Activated naive CD8-positive, alpha-beta T cell treated with anti-CD3 and anti-CD28 coated beads, Interleukin-2, amount 50 U/mL, for 24 hours (primary cell): ENCODE measurements at places on chromosomes 7 and 10.

- DNase-seq, result no peak
Measured at GRCh38 chr7:17131983-17132655, 166.3 kb upstream of the AHR start.

- no peak for DNase-seq
Measured at GRCh38 chr7:120402801-120403200, 129.8 kb downstream of the KCND2 start.

- DNase-seq, result no peak
Measured at GRCh38 chr10:125125951-125126735, 34.2 kb downstream of the CTBP2 start.

DNA sequence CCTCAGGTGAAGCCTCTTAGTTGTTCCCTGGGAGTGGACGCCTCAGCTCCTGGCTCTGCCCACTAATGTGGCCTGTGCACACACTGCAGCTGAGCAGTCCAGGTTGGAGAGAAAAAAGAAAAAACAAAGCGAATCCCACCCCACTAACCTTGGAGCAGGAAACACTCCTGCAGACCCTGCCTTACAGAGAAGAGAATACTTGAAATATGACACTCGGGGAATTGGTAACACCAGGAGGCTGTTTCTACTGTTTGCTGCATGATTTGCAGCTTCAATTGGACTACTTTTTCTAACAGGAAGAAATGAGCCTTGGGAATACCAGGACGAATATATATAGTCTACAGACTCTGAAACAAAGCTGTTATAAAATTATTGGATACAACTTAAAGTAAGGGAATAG lies 22.2 kb downstream of the CDHR3 start:
- no peak for DNase-seq

DNA sequence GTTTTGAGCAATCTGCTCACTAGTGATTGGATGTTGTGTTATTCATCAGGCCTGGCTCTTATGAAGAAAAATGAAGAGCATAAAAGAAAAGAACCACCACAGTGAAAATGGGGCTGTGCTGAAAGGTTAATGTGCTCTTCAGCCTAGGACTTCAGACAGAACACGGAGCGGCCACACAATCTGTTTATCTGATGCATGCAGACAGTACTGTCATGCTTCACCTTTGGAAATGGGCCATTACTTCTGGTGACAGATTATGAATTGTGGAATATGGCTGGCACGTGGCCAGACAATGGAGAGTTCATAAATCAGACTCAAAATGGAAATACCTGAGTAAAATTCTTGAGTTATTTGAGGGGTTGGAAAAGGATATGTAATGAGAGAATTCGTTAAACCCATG lies 86.0 kb upstream of the NOBOX start:
- no peak for DNase-seq

DNA sequence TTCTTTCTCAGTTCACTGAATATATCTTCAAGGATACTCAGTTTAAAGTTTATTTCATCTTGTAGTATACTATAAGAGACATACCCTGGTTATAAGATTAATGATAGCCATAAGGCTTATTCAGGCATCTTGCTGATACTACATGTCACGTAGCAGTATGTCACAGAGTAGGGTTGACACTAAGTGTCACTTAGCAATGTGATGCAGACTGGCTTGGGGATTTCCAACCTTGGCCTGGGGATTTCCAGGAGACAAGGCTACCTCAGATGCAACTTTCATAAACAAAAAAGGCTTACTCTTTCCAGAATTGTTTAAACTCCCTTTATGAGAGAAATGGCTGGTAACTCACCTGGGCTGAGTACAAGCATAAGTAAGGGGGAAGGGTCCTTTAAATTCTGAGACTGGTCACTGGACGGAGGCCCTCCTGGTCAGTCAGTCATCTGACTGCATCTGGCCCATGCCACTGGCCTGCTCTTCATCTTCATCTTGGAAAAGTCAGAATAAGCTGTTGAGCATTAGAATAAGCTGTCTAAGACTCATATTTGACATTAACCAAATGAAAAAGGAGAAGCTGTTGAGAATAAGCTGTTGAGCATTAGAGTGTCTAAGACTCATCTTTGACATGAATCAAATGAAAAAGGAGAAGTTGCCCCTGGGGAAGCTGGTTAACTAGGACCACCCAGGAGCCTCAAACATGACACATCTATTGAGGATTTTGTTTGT lies 9.5 kb downstream of the SLC13A1 start:
- no peak for DNase-seq

GRCh38 chr7:137747359-137748031 lies 99.3 kb downstream of the DGKI start:
- no peak for DNase-seq

GRCh38 chr7:45663167-45663921 lies 89.2 kb downstream of the ADCY1 start:
- DNase-seq, result peak; percentile 31

- no peak for DNase-seq
Measured at GRCh38 chr10:16828701-16829175, 11.5 kb upstream of the RSU1 start.

- no peak for DNase-seq
Measured at GRCh38 chr10:129626796-129627435, 159.9 kb downstream of the MGMT start.

- no peak for DNase-seq
Measured at GRCh38 chr7:102072636-102073209, 213.9 kb upstream of the SH2B2 start.

DNA sequence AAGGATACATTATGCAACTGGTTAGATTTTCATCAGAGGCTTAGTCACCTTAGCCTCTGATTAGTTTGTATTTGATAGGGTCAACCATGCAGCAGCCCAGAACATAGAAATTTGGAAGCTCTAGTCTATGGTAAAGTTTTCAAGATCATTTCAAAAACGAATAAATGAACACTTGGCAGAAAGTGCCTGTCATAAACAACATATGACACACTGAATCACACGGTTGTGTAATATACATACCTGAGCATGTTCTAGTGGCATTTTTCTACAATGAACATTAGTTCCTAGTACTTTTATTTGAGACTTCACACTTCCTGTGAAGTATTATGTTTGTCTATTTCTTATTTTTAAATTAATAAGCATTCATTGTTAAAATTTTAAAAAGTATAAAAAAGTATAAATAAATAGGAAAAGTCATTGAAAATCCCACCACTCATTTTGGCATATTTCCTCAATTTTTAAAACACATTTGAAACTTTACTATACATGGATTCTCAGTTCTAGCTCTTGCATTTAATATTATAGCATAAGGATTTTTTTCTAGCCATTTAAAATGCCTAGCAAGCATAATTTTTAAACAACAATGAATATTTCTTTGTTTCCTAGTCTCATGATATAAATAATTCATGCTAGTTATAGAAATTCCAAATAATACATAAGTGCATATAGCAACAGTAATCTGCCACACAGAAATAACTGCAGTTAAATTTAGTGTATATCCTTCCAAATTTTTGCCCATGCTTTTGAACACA lies 25.7 kb upstream of the PRPS1L1 start:
- DNase-seq, result no peak

GRCh38 chr10:62388328-62388727 lies 14.2 kb downstream of the ZNF365 start:
- no peak for DNase-seq

- DNase-seq, result no peak
Measured at GRCh38 chr7:155358066-155358947, 60.6 kb downstream of the INSIG1 start.

DNA sequence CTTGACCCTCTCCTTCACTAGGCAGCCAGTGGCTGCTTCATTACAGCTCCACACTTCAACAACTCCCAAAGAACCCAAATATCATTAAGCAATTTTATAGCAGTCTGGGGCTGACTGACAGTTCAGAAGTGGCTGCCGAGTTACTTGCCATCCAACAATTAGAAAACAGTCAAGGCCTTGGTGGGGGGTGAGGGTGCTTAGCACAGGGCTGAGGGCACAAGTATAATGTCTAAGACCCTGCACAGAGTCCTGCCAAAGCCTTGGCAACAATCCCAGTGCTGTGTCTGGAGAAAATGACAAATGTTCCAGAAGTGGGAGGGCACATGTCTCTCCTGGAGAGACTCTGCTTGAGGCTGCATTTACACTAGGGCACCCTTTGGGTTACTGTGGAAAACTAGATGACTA lies 71.1 kb downstream of the CXCL12 start:
- no peak for DNase-seq

GRCh38 chr7:113412410-113412809 lies 294.1 kb upstream of the SMIM30 start:
- no peak for DNase-seq

GRCh38 chr10:3064423-3064822 lies 2.9 kb upstream of the PFKP start:
- no peak for DNase-seq

DNA sequence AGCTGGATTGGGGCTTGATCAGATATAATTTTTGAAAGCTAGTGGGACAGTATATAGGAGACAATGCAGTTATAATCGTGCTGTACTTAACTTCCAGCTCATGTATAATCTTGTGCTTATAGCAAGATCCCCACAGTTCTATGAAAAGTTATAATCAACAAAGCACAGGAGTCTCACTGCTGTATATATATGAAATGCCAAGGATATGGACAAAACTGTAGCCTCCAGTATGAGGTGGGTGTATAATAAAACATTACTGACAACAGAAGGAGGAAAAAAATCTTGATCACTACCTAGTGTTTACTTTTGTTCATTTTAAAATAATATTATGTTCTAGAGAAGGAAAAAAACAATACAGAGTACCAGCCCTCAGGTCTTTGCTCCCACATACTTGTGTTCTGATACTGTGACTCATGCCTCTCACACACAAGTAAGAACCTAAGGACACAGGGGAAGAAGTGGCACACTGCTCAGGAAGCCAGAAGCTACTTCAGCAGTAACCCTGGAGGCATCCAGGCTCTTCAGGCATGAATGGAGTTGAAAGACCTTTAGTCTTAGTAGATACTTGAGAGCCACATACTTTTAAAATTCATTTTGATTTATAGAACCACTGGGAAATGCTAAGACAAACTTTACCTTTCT lies 265.7 kb upstream of the IMMP2L start:
- DNase-seq, result no peak

DNA sequence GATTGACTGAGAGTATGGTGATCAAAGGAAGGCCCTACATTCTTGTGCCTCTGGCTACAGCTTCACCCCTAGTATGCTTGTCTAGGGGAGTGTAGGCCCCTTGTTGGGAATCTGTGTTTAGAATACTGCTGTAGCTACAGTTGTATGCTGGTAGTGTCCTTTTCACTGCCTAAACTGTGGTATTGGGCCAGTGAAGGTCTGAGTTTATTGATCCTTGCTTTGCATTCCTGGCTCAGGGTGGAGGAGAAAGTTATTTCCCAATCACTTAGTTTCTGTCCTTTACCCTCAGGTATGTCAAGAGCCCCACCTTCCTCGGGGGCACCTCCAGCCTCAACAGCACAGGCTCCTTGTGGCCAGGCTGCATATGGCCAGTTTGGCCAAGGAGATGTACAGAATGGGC lies 6.6 kb downstream of the SEC24C start:
- DNase-seq, result no peak

DNA sequence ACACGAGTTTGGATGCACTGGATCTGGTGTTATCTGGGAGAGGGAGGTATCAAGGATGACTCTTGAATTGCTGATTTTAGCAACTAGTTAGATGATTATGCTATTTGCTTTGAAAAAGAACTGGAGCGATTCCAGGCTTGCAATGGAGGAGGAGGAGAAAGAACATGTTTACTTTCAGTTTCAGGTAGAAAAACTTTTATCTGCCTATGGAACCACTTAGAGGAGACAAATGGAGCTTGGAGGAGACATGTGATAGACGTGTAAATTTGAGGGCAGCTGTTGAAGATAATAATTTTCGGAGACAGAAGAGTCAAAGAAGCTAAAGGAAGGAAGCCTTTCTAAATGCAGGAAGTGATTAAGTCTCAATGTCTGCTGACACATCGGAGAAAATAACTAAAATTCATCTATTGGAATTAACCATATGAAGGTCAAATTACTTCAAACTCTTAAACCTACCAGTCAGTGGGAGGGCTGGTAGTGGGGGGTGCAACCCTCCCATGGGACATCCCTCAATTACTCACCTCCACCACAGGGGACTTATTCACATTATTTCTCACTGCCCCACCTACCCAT lies 56.4 kb upstream of the GNAI1 start:
- DNase-seq, result peak; percentile 29

DNA sequence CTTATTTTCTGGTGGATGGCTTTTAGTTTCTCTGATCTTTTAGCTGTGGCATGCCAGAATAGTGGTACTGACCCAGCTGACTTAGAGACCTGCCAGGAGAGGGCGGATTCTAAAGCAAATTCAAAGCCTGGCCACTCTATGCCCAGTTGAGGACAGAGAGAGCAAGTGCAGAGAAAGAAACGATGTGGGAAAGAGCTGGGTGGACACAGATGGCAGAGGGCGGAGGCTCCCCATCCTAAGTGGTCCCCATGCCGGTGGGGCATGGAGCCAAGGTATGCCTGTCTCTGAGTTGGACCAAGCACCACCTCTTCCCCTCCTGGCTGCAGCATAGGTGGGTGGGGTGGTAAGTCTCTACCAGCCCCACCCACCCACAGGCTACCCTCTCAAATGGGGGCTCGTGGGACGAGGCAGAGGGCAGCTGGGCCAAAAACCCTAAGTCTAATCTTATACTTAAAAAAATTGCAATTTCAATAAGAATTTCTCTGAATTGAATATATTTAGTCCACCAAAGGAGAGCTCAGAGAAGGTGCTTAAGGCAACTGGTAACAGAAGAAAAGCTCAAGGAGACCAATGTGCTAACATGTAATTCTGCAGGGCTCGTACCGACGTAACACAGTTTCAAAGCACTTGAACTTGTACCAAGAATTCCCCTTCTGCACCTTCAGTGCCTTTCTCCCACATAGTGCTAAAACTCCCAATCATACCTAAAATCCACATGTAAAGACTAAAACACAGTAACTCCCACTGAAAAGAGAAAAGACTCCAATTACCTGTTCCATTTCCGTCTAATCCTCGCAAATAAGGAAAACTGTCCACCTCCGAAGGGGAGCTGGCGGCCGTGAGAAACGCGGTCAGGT lies 85.7 kb upstream of the NMT2 start:
- no peak for DNase-seq

DNA sequence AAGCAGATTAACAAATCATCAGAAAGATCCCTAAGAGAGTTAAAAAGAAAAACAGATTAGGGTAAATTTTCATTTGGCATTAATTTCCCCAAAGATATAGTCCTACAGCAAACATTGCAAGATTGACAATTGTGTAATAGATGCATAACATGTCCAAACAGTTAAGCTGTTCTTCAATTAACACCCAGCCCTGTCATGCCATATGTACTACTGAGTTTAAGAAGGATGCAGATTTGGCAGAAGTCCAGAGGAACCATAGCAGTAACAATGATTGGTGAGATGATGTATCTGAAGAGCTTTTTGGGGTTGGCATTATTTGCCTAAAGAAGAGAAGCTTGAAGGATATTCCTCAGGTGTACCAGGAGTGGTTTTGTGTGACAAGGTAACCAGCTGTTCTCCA lies 287.6 kb downstream of the LRMDA start:
- no peak for DNase-seq

- no peak for DNase-seq
Measured at GRCh38 chr7:80884511-80885195, 34.2 kb downstream of the SEMA3C start.

DNA sequence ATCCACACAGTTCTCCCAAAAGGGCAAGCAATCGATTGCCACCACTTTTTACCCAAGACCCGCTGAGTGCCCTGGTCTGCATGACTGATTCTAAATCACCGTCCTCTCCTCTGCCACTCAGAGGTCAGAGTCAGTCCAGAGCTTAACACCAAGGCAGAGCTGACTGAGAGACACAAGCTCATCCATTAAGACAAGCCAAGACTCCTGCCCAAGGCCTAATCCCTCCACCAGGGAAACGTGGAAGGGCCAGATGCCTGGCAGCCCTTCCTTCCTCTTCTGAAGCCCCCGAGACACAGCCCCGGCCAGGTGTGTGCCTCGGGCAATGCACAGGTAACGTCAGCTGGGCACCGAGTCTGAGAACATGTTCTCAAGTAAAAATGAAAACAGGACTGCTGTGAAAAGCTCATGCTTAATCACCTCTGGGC lies 51.7 kb downstream of the DIP2C start:
- DNase-seq, result no peak
